ENCODE measurements at places on chromosomes 16 and 17.

GRCh38 chr17:50505591-50506130 lies 2.6 kb upstream of the MYCBPAP start:
- DNase-seq: no peak

DNA sequence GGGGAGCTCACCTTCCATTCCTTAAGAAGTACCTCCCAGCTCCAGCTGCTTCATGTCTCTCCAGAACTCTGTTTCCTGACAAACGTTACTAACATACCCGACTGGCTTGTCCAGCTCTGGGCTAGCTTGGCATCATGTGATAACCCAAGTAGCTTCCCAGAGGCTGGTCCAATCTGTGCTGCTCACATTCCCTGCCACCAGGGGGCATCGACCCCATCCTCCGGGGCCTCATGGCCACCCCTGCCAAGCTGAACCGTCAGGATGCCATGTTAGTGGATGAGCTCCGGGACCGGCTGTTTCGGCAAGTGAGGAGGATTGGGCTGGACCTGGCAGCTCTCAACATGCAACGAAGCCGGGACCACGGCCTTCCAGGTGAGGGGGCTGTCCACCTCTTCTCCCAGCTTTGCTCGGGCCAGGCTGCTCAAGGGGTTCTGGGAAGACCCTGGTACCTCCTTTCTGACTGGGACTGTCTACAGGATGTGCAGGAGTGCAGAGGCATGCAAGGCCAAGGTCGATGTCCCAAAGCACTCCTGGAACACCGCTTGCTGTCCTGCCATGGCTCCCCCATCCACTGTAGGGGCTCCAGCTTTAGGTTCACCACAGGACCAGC lies 7.6 kb downstream of the EPX start:
- peak; percentile 42 for DNase-seq

- DNase-seq: no peak
Measured at GRCh38 chr16:65414284-65414984, 292.6 kb upstream of the CDH11 start.

GRCh38 chr16:50460538-50461399 lies 87.4 kb upstream of the NKD1 start:
- no peak for DNase-seq

DNA sequence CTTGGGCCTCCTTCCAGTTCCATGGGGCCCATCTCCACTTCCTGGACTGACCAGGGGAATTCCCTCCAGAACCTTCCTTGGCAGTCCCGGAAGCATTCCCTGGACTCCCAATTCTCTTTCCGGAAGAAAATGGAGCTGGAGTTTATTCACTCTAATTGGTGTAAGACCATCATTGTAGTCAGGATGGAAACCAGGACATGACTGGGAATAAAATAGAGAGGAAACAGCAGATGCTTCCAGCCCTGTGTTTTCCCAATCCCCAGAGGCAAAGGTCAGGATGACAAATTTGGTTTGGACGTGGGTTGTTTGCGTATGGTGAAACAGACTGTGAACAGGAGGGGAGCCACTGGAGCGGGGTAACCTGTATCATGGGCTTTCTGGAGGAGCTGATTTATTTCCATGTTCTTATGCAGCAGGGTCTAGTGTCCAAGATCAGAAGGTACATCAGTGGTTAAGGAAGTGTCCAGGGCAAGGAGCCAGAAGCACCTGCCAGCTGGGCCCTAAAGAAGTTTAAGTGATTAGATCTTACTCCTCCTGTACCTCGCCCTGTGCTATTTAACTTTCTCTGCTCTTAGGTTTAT lies 8.5 kb upstream of the LONP2 start:
- no peak for DNase-seq

- DNase-seq: peak; percentile 77
Measured at GRCh38 chr17:29567554-29568330, 759 bp upstream of the TP53I13 start.

GRCh38 chr17:29590411-29591145 lies 1.1 kb upstream of the GIT1 start:
- DNase-seq: no peak

GRCh38 chr16:88077328-88078108 lies 126.3 kb downstream of the BANP start:
- no peak for DNase-seq

- DNase-seq: no peak
Measured at GRCh38 chr17:73135766-73136165, 29.0 kb upstream of the SSTR2 start.

DNA sequence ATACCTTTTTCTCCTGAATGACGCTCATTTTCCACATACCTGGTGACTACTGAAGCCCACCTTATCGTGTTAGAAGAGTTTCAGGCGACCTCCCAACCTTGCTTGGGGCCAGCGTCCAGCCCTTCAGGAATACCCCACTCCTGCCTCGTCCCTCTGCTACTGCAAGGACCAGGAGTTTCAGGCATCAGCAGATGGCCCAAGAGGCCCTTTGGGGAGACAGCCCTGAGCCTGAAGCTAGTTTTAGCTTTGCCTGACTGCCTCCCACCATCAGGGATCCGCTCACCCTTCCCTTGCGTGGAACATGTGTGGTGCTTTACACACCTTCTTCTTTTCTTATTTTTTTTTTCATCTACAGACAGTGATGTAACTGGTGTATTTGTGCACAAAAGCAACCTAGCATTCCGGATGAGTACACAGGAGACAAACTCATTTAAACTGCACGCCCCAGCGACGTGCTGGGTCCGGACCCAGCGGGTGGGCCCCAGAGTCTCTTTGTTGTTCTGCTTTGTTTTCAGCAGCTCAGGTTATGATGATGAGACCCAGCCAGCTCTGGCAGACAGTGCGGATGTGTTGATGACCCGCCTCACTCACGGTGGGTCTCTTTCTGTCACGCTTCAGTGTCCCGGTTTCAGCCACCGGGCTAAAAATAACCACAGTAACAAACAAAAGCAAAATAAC lies 242.4 kb downstream of the C16orf95 start:
- DNase-seq: no peak

GRCh38 chr17:5662409-5663085 lies 78.2 kb upstream of the NLRP1 start:
- DNase-seq: no peak

DNA sequence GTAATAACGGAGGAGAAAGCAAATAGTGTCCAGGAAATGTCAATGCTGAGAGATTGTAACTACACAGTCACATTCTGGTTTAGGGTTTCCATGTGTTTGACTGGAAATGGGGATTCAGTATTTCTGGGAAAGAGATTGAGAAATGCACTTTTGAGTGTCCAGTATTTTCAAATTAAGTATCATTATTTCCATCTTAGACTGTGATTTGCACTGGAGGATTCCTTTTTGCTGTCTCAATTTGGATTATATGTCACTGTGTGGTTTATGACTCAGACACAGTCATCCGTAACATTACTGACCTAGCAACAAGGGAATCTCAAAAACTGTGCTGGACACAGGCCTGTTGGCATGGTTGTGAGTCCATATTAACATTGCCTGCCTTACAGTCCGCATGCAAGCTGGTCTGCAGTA lies 681.4 kb downstream of the CDH11 start:
- no peak for DNase-seq

DNA sequence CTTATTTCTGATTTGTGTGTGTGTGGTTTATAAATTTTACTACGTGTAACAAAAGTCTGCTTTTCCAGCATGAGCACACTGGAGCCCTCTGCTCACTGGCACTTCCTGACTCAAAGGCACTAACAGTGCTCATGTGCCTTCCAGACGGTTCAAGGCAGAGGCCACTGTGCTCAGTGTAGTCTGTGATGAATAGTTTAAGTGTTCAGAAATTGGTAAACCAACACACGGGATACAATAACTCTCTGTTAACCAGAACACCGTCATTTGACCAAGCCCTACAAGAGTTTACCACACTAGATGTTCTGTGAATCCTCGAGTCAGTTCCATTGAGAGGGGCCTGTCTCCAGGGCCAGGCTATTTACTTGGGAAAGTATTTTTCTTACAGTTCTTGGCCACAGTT lies 191.9 kb downstream of the MRTFB start:
- no peak for DNase-seq
